ENCODE measurements at places on chromosomes 13 and 19.

GRCh38 chr13:44406617-44407016, 33.0 kb downstream of the SERP2 start:
- DNase-seq: no peak

GRCh38 chr13:105406551-105406950, 1128.9 kb downstream of the EFNB2 start:
- DNase-seq: no peak

DNA sequence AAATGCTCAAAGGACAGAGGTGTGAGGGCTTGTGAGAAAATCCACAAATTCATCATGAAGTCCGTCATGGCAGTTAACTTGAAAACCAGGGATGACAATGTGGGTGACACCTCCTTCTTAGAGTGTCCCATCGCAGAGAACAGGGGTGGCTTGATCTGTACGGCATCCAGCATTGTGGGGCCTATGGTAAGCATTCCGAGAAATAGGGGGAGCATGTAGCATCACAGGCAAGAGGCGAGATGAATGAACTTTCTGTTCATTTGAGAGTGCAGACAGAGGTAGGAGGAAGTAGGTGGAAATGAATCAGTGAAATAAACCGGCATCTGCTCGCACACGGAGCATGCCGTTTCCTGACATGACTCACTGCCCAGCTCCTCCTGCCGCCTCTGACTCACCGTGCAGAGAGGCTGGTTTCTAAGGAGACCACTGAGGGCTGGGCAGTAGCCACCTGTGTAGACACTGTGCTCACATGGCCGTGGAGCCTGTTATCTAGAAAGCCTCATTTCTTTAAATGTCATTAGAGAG, 339.0 kb downstream of the RFC3 start:
- DNase-seq: peak; percentile 55

DNA sequence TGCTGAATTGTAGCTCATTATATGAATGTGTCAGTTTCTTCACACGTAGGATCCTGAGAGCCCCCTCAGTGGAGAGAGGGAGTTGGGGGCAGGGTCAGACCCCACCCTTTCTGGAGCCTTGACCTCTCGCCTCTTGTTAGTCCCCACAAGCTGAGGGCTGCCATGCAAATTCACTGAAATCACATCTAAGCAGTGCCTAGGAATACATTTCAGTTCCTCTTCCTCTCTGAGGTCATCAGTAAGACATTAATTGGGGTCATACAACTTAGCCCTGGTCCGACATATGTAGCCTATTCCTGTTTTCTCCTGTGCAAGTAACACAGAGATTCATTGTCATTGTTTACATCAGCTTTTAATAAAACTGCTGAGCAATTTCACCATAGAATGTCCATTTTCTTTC, 30.0 kb downstream of the MYO9B start:
- DNase-seq: no peak

DNA sequence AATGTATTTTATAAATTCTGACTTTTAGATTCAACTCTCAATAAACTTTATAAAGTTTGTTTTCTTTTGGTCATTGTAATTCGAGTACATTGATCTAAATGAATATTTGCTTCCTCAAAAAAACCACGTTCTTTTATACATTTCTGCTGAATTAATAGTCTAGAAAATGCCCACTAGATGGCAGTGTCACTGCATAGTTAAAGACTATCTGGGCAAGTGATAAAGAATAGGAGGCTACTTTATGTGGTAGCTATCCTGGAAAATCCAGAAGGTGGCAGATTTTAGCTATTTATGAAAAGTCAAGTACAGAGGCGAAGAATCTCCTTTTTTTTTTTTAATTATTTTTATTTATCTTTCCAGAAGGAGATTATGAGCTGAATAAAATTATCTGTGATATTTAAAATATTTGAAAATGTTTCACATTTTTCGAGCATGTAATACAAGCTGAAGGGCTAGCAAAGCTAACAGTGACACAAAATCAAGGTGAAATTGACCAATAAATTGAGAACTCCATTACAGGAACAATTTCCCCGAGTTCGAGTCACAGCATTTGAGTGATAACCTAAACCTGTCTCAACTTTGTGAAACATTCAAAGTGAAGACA, 221.8 kb downstream of the OLFM4 start:
- no peak for DNase-seq

GRCh38 chr13:51036418-51036817, 74.7 kb downstream of the C13orf42 start:
- DNase-seq: no peak

DNA sequence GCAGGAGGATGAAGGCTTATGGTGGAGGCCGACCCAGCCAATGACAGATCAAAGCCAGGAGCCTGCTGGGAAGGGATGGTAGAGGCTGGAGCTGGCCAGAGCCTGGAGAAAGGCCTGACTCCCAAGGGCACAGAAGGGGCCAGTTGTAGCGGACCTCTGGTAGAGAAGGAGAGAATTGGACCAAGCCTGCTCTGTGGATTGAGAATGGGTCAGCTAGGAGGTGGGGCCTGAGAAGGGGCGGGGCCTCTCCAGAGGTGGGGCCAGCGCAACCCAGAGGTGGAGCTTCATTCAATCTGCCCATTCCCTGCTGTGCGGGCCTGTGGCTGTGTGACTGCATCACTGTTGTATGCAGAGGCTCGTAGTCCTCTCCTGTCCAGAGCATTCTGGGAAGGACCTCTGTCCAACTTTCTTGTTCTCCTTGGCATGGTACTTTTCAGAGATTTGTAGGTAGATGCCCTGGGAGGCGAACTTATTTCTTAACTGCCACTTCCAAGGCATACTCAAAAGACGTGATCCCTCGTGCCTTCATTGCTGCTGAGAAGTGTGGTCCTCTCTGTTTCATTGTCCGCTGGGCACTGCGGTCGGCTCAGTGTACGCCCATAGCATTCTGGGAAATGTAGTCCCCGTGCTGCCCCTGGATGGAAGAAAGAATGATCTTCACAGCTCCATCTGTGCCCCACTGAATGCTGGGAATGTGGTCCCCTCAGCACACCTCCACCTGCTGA, 6.7 kb downstream of the GRIN2D start:
- peak; percentile 67 for DNase-seq

GRCh38 chr19:32397671-32398101, 7.9 kb upstream of the DPY19L3 start:
- no peak for DNase-seq

DNA sequence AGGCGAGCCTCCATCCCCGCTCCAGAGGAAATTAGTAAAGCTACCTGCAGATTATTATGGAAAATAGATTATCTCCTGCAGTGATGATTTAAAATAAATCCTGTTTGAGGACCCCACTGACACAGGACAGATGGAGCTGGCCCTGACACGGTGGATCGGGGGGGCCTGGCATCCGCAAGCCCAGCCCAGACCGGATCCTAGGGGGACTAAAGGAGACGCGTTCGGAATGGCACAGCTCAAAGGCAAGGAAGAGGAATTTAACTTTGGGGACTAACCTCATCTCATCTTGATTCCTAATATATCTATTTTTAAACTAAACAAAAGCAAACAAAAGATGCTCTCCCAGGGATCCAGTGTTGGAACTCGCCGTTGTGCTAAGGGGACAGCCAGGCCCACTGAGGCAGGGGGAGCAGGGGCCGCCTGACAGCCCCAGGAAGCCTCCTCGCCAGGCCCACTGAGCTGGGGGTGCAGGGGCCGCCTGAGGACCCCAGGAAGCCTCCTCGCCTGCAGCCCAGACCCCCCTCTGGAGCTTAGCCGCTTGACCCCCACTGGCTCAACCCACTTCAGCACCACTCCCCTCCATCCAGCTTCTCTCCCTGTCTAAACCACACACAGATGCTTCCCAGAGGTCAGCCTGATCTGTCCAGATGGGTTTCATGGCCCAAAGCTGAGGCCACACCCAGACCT, 78.6 kb downstream of the SPACA7 start:
- DNase-seq: peak; percentile 21

DNA sequence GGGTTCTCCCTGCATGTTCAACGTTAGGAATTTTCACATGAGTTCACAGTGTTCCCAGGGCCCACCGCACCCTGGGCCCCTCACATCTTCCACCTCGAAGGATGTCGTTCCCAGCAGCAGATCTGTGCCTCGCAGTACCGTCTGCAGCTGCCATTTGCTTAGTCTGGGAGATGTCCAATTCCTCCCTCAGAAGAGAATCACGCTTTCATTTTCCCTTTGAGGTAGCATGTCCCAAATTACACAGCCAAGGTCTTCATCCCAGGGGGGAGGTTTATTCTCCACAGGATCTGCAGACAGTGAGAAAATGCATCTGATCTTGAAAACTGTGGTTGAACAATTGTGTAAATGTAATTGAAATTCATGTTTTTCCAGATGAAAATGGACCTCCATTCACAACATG, 150.2 kb downstream of the DCT start:
- no peak for DNase-seq

DNA sequence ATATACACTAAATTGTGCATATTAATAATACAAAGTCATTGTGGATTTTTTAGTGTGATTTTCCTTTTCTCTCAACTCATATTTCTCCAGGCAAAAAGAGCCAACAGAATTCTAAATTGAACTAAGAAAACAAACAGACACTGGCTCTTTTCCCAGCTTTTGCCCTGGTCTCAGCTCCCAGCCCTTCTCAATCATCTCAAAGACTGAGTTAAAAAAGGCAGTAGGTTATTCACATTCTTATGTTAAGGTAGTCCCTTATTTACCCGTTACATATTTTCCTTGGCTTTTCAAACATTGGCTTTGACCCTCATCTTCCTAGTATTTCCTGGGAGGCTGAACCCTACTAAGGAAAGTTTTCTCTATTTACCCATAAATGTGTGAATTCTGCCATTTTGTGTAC, 753.6 kb downstream of the LIG4 start:
- no peak for DNase-seq

DNA sequence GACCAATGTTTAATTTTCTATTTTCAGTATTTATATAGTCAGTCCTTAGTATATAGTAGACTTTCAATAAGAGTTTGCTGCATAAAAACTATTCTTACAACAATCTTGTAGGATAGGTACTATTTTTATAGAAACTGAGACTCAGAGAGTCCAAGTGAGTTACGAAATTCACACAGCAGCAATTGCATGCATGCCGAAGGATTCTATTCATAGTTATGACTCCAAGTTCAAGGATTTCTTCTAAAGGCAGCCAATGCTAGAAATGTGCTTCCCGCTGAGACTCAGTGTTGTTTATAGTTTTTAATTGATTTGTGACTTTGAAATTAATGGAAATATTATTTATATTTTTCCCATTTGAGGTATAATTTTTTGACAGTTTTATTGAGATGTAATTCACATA, 62.7 kb upstream of the CSNK1A1L start:
- no peak for DNase-seq

- DNase-seq: no peak
These were observed 13.9 kb upstream of the FBXO27 start for GRCh38 chr19:39046037-39046821.

DNA sequence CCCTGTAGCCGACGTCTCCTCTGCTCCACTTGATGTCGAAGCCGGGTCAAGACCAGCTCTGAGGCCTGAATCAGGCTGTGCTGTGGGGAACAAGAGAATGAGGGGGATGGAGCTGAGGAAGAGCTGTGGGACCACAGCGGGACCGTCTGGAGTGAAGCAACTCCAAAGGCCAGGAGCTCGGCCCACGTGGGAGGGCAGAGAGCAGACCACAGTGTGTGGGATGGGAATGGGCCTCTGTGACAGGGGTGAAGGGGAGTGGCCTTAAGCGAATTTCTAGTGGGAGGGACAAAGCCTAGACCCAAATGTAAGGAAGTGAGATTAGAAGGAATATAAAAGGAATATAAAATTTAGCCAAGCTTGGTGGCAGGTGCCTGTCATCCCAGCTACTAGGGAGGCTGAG, 3.8 kb upstream of the SLC8A2 start:
- DNase-seq: no peak

GRCh38 chr19:46484656-46485055, 11.0 kb downstream of the PNMA8B start:
- DNase-seq: no peak

- DNase-seq: no peak
These were observed 45.8 kb upstream of the RGCC start for GRCh38 chr13:41411522-41411921.

DNA sequence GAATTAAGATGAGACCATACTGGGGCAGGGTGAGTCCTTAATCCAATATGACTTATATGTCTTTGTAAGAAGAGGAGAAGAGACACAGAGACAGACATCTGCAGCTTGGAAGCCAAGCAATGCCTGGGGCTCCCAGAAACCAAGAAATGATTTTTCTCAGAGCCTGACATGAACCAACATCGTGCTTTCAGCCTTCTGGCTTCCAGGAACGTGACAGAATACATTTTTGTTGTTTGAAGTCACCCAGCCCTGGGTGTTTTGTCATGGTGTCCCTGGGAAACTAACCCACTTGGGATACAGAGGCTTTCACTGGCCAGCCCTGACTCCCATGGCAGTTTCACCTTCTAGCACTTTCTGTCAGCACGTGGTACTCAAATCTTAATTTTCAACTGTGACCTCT, 95.3 kb upstream of the SLC10A2 start:
- no peak for DNase-seq

DNA sequence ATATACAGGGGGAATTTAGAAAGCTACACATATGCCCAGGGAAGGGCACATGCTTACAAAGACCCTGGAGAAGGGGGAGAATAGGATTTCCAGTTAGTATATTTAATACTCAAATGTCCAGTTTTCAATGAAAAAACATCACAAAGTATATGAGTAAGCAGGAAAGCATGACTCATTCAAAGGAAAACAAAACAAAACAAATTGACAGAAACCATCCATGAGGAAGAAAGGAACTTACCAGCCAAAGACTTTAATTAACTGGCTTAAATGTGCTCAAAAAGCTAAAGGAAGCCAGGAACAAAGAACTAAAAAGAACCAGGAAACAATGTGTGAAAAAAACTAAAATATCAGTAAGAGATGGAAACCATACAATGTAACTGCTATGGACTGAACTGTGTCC, 716.2 kb upstream of the ARGLU1 start:
- DNase-seq: no peak

- no peak for DNase-seq
These were observed 826 bp downstream of the RASIP1 start for GRCh38 chr19:48739404-48740163.

DNA sequence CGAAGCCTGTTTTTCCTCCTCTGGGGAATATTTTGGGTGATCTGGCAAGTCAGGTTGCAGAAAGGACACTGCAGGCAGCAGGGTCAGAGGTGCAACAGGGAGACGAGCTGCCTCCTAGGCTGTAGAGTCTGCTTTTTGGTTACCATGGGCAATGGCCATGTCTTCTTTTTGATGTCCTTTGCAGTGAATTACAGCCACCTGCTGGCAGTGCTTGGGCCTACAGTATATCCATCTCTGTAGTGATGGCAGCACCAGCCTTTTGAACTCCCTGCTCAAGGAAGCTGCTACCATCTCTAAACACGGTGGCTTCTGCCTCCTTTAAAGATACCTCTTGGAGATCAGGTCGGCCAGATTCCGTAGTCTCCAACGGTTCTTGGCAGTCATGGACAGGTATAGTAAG, 73.9 kb downstream of the WTIP start:
- no peak for DNase-seq

- DNase-seq: no peak
These were observed 29.6 kb downstream of the OLFM4 start for GRCh38 chr13:53058065-53058679.

- DNase-seq: no peak
These were observed 5.0 kb upstream of the FRY start for GRCh38 chr13:32026623-32027022.

- DNase-seq: peak; percentile 68
These were observed 452 bp downstream of the PIAS4 start for GRCh38 chr19:4007836-4008539.
